ENCODE measurements at places on chromosomes 6 and 20.

DNA sequence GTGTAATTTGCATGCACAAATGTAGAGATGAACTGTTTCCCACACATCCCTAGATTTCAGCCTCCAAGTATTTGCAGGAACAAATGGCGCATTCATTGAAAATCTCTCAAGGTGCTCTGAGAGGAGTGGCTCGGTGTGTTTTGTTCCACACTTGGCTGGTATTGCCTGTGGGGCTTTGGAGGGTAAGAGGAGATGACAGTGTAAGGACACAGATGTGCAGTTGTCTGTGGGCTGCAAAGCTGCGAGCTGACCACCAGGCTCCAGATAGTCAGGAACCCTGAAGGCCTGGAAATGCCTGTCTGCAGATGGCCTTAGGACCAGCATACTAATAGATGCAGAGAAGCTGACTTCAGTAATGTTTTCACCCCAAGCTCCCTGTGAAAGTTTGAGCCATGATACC is 57.7 kb upstream of the PBOV1 start:
- DNase-seq: no peak

DNA sequence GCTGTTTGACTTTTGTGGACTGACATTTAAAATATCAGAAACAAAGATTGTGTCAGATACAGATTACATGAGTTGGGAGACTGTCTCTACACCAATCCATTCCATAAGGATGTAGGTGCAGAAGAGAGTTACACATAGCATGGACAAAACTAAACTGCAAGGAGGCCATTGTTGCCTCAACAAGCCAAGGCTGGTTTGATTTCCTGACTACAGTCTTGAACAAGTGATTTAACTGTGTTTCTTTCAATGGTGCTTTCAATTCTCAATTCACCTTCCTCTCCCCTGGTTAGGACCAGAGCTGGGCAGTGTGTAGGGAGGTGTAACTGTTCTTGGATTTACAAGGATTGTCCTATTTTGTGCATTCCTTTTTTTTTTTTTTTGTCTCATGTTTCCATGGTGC is 82.2 kb downstream of the AGPAT4 start:
- no peak for DNase-seq

DNA sequence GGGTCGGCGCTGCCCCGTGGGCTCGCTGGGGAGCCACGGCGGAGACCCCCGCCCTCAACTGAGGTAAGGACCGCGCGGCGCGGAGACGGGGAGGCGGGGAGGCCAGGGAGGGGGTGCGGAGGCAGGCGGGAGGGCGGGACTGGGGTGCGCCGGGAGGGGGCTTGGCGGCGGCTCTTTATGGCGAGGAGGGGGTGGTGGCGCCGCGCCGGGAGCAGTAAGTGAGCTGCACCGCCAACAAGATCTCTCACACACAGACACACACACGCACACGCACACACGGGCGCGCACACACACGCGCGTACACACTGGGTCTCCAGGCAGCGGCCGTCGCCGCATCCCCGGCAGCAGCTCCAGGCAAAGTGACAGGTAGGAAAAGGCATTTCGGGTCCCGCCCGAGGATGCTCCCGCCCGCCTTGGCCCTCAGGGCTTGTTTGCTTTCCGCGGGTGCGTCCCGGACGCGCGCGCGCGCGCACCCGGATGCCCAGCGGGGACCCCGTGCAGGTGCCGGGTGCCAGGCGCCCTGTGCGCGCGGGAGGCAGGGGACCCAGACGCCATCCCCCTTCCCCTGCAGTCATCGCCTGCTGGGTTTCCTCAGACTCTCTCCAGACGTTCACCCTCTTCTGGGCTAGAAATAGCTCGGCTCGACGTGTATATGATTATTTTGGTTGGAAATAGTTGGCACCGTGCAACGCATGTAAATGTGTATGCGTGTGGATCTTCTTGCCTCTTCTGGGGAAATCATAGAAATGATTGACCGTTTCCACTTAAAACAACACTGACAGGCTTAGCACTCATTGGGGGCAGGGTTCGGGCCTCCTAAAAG is at the start of gene PLCB4:
Gene PLCB4, plus strand, starts transcription at position 247 of the 823 bp plus-strand sequence. CDS start 238,728 bp downstream, outside the sequence.
- no peak for DNase-seq

DNA sequence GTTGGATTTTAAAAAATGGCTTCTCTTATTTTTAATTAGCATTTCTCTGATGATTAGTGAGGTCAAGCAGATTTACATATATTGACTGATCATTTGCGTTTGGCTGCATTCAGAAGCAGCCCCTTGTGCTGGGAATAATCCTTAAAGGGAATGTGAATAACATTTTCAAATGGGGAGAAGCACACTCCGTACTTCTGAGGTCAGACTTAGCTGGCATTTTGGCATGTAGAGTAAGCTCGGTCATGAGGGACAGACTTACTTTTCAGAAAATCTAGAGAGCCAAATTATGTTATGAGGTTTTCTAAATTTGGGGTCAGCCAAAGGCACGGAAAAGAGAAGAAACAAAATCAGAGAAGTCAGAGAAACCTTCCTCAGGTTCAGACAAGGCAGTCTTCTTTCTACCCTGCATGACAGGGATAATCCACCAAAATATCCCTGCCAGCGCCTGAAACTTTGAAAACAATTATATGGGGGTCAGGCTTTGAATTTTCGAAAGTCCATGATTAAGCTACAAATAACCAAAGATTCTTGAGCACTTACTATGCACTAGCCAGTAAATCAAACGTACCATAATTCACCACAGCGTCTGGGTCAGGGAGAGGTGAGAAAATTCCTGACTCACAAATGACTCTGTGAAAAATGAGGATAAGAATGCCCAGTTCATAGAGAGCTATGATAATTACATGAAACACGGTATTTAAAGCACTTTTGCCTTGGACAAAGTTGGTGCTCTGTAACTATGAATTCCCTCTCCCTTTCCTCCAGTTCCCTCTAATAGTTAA is 44.9 kb downstream of the ADAT2 start:
- no peak for DNase-seq

DNA sequence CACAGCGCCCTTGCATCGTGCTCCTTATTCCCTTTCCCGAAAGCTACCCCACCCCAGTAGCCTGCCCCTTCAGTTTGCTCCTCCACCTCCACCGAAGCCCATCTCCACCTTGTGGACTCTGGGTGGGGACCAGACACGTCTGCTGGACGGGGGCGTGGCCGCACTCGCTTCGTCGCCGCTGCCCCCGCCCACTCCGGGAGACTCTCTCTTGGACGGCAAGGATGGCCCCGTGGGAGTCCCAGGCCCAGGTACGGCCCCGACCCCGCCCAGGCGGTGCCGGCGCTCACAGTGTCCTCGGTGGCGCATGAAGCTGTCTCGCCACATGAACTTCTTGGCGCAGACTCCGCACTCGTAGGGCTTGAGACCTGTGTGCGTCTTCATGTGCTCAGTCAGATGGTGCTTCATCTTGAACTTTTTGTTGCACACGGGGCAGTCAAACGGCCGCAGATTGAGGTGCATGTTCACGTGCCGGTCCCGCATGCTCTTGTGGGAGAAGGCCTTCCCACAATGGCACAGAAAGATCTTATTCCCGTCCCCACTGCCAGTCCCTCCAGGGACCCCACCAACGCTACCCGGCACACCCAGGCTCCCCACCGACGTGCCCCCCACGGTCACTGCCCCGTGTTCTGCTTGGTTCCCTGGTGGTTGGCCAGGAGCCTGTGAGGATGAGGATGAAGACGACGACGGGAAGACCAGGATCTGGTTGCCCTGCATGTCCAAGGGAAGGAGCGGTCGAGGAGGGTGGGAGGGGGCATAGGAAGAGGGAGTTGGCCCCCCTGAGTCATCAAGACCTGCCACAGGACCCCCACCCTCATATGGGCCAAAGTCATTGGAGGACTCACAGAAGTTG is 1.3 kb upstream of the TAPBP start:
- peak; percentile 40 for DNase-seq

DNA sequence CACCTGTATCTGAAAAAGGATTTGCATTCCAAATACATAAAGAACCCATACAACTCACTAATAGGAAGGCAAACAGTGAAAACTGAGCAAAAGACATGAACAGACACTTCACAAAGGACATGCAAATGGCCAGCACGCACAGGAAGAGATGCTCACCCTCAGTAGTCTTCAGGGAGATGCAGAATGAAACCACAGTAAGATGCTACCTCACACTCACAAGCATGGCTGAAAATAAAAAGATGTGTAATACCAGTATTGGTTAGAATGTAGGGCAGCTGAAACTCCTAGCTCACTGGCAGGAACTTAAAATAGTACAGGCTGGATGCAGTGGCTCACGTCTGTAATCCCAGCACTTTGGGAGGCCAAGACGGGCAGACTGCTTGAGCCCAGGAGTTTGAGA is 64.6 kb downstream of the SNX5 start:
- no peak for DNase-seq

DNA sequence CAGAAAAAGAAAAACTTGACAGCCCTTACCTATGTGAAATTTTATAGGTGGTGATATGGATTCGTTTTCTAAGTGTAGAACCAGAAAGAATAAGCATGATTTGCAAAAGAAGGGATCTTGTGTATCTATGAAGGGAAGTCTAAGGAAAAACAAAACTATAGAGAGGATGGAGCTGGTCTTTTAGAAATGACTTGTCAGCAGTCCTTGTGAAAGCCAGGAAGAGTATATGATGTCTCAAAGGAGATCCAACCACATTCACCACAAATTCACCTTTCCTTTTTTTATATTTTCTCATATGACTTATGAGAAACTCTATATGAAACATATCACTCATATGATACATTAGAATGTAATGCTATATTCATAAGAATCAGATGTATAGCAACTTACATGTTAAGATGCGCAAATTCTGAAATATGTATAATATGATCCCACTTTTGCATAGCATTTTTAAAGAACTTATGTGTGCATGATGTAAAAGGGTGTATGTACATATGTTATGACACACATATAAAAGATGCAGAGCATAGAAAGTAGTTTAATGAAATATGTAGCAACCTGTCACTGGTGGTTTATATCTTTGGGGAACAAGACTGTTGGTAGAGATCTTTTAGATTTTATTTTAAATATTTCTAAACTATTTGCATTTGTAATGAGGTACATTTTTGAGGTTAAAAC is 91.9 kb upstream of the NUP153 start:
- no peak for DNase-seq

DNA sequence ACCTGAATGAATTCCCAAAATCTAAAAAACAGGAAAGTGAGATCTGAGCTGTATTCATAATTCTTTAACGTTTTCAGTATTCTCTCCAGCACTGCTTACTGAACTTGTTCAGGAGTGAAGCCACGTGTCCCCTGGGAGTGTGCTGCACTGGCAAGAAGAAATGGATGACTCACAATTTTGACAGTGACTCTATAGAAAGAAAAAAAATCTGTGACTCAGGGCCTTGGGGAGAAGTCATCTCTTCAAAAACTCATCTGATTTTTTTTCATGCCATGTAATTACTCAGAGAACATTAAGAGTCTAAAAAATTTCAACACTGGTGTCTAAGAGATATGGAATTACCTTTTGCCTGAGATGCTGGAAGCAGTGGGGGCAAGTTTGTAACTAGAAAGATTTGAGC is 39.7 kb downstream of the ANKEF1 start:
- no peak for DNase-seq

- DNase-seq: no peak
These were observed 420.9 kb downstream of the PRKN start for GRCh38 chr6:162306616-162307015.

DNA sequence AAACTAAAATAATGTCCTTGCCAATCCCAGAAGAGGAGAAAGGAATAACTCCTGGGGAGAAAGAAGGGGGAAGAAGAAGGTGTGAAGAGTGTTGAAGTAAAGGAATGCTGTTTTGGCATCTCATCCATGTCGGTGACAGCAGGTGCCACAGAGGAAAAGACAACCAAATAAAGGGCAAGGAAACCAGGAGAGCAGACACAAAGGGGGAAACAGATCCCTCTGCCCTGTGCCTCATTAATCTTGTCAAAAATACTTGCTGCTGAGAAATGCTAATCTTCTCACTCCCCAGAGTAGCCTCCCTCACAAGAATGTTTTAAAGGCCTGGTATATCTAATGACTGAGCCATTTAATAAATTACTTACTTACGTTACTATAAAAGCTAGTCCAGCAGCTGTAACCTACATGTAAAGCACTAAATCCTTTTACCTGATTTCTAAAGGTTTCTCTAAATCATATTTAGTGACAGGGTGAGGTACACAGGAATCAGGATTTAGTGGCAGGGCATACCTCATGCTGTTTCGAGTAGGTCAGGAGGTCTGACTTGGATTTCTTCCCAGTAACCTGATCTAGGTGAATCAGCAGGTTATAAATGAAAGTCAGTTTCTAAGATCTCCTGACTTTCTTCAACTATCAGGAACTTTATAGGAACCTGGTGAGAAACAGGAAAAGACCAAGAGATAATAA is 377.1 kb downstream of the CENPW start:
- DNase-seq: no peak
